ENCODE measurements at places on chromosomes 11 and 22.

DNA sequence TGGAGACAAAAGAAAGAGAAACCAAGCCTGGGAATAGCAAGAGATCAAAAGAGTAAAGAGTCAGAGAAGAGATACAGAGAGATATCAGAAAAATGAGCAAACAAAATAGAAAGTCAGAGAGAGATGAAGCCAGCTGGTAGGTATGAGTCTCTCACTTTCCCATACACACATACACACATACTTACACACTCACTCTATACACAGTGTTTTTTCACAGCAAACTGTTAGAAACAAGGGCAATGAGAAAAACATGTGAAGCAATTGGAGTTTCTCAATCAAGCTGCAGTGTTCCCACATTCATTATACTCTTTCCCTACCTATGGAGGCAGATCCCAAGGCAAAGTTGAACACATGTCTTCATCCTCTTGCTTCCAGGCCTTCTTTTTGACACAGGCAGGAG, 2.6 kb upstream of the NLRP10 start:
- no peaks in the 10 kb centered on the region for H3K36me3 ChIP-seq
- H3K27ac ChIP-seq = no peak overlapping the region
- DNase-seq = no peak
- H3K27me3 ChIP-seq = peaks cover 12% of the 10 kb centered on the region
- no peaks in the 10 kb centered on the region for H3K4me1 ChIP-seq
- H3K4me3 ChIP-seq = no peak overlapping the region

GRCh38 chr11:77250881-77251640, 50.4 kb downstream of the GDPD4 start:
- H3K4me3 ChIP-seq = no peak overlapping the region
- H3K27me3 ChIP-seq = peaks cover 4% of the 10 kb centered on the region
- H3K27ac ChIP-seq = no peak overlapping the region
- DNase-seq = no peak
- no peaks in the 10 kb centered on the region for H3K4me1 ChIP-seq

DNA sequence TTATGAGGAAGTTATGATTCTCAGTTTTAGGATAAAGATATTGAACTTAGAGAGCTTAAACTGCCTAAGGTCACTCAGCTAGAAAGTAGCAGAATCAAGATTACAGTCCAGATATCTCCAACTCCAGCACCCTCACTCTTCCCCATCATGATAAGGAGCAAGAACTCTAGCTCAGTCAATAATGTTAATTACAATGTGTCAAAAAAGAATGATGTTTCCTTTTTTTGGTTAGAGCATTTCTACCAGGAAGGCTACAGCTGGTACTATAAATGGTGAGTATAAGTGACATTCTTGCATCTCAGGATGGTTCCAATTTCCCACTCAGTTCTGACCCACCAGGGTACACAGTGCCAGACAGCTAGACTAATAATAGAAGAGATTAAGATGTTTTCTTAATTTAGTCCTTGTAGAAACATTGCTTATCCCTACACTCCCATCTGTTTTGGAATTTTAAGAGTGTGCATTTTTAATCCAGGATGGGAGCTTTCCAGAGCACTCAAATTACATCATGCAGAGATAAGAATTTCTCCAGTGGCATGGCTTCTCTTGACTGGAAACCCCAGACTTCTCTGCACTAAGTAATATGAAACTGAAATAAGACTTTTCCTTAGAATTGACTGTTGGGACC, 21.6 kb upstream of the BBOX1 start:
- no peaks in the 10 kb centered on the region for H3K4me1 ChIP-seq
- peaks cover 2% of the 10 kb centered on the region for H3K27me3 ChIP-seq
- no peaks in the 10 kb centered on the region for H3K36me3 ChIP-seq
- no peak overlapping the region for H3K4me3 ChIP-seq
- no peak overlapping the region for H3K27ac ChIP-seq

DNA sequence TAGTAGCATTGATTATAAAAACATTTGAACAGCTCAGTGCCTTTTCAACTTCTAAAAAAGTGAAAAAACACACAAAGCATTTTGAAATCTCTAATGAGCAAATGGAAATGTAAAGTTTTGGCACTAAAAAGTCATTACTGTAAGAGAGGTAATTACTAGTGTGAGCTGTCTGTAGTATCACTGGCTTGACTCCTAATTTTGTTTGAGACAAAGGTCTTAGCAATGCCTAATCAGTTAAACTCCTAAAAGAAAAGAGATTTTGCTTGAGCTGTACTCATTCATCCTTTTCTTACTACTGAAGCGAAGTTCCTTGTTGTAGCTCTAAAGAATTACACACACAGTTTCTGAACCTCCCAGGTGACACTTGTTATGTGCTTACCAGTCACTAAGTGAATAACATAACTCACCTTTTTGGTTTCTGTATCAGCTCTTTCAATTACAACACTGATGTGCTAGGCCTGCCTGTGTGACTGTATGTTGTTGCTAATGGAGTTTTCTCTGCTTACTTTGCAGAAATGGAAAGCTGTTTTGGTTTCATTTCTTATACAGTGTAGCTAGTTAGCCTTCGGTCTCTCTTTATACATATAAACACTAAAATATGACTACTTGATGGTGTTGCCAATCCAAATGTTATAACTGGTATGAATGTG, 924.4 kb upstream of the TENM4 start:
- H3K36me3 ChIP-seq = no peaks in the 10 kb centered on the region
- H3K27ac ChIP-seq = no peak overlapping the region
- no peaks in the 10 kb centered on the region for H3K4me1 ChIP-seq
- no peak for DNase-seq
- no peak overlapping the region for H3K4me3 ChIP-seq

DNA sequence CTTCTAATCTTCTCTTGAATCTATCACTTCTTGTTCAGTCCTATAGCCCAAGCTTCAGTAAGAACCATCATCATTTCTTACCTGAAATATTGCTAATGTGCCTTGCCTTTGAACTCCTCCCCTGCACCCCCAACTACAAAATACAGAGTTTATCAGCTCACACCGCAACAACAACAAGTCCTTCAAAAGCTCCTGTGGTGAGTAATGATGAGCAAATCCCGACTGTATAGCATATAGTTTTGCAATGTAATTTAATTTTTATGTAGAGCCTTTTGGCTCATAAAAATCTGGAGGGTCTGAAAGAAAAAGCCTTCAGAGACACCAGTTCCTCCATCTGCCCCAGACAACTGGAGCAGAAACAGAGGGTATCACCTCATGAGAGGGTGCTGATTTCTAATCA, 124.7 kb downstream of the ARHGAP32 start:
- H3K4me3 ChIP-seq = no peak overlapping the region
- no peaks in the 10 kb centered on the region for H3K27me3 ChIP-seq
- no peak overlapping the region for H3K27ac ChIP-seq
- H3K4me1 ChIP-seq = no peaks in the 10 kb centered on the region

GRCh38 chr11:67538306-67538705, 15.1 kb upstream of the CABP2 start:
- H3K27ac ChIP-seq = no peak overlapping the region
- no peak overlapping the region for H3K4me3 ChIP-seq
- H3K36me3 ChIP-seq = peaks cover 3% of the 10 kb centered on the region
- H3K27me3 ChIP-seq = peaks cover 6% of the 10 kb centered on the region
- DNase-seq = no peak

DNA sequence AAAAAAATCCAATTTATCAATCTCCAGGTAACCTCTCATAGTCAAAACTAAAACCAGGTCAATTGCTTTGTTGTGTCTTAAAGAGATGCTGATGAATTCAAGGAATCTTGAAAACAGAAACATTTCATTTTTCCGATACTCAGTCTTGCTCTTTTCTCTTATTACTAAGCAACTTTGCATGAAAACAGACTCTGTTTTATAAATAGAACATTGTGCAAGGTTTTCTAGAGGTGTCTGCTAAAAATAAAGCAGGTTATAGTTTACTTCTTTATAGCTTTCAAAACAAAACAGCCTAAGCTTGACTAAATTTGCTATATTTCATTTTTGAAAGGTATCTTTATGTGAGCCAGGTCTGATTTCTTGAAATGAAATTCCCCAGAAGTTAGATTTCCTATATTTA, 109.3 kb downstream of the ARL14EP start:
- H3K4me3 ChIP-seq = no peak overlapping the region
- no peak for DNase-seq
- H3K4me1 ChIP-seq = peaks cover 13% of the 10 kb centered on the region
- H3K36me3 ChIP-seq = no peaks in the 10 kb centered on the region
- H3K27me3 ChIP-seq = no peaks in the 10 kb centered on the region

DNA sequence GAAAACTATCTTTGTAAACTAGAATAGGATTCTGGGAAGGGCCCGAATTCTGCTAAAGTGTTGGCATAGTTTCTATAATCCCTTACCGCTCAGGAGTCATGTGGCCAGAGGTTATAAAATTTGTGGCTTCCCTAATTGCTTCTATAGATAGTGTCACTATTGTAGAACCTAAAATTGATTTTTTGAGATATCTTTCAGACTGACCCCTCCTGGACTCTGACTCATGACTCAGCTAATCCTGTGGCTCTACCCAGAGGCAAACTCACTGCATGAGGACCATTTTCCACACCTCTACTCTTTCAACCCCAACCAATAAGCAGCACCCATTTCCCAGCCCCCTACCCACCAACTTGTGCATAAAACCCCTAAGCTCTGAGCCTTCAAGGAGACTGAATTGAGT, 61.8 kb upstream of the PRSS23 start:
- H3K27ac ChIP-seq = no peak overlapping the region
- no peak overlapping the region for H3K4me3 ChIP-seq
- DNase-seq = no peak
- H3K4me1 ChIP-seq = no peaks in the 10 kb centered on the region
- no peaks in the 10 kb centered on the region for H3K36me3 ChIP-seq
- no peaks in the 10 kb centered on the region for H3K27me3 ChIP-seq

- H3K27me3 ChIP-seq = no peaks in the 10 kb centered on the region
- no peak overlapping the region for H3K4me3 ChIP-seq
- H3K36me3 ChIP-seq = peaks cover 56% of the 10 kb centered on the region
- peak overlapping the region; percentile 30 for H3K27ac ChIP-seq
Measured at GRCh38 chr11:75280770-75281468, 40.3 kb downstream of the TPBGL start.

GRCh38 chr11:102361086-102362031, 14.3 kb downstream of the BIRC2 start:
- peaks cover 41% of the 10 kb centered on the region for H3K36me3 ChIP-seq
- no peak overlapping the region for H3K27ac ChIP-seq
- H3K27me3 ChIP-seq = peaks cover 5% of the 10 kb centered on the region
- H3K4me1 ChIP-seq = peaks cover 48% of the 10 kb centered on the region
- DNase-seq = no peak

GRCh38 chr11:44263738-44264437, 46.1 kb downstream of the ALX4 start:
- peaks cover 8% of the 10 kb centered on the region for H3K27me3 ChIP-seq
- H3K27ac ChIP-seq = no peak overlapping the region
- H3K4me3 ChIP-seq = no peak overlapping the region
- peaks cover 10% of the 10 kb centered on the region for H3K4me1 ChIP-seq

- no peak overlapping the region for H3K27ac ChIP-seq
- peak overlapping the region; percentile 87 for H3K4me3 ChIP-seq
- peaks cover 6% of the 10 kb centered on the region for H3K36me3 ChIP-seq
- H3K27me3 ChIP-seq = peaks cover 4% of the 10 kb centered on the region
Measured at GRCh38 chr11:108122166-108122628, 830 bp downstream of the ACAT1 start.

DNA sequence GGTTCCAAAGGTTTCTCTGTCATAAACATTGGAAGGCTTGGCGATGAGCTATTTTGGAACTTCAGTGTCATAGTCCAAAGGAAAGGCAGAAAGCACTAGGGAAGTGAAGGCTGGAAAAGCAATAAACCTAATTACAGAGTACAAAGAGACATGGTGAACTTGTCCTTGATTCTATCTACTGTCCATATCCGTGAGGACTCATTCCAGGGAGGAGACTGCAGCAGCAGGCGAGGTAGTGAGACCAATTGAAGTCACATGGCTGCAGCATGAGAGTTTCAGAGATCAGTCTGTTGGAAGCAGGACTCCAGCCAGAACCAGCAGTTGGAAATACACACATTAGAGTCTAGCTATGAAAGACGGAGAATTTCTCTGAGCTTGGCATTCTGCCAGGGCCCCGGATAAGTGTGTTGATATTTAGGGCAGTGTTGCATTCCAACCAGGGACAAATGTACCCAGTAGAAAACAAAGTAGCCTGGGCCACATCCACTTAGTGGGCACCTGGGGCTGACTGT, 54.1 kb upstream of the ARHGAP42 start:
- no peak overlapping the region for H3K27ac ChIP-seq
- no peaks in the 10 kb centered on the region for H3K4me1 ChIP-seq
- peaks cover 5% of the 10 kb centered on the region for H3K27me3 ChIP-seq
- no peaks in the 10 kb centered on the region for H3K36me3 ChIP-seq

DNA sequence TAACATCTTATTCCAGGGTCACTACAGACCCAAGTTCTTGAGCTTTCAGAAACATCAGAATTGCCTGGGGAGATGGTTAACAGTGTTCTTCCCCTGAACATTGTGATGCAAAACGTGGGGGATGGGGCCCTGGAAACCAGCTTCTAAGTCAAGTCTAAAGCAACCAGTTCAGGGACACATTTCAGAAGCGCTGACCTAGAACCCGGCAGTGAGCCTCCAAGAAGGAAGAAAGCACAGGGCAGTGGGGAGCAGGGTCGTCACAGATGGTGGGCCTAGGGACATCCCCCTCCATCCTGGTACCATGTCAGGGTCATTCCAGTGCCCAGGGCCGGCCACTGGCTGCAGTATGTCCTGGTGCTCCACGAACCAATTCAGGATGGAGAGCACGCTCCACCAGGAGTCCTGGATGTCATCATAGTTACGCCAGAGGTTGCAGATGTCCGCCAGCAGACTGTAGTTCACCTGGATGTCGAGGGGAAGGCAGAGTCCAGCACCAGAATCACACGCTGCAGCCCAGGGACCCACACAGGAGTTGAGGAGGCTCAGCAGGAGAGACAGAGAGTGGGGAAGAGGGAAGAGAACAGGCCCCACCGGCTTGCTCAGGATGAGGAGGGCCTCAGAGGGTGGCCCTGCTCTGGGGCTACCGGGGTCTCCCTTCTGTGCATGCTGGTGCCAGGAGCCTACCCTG, 5.0 kb downstream of the NAGA start:
- DNase-seq = no peak
- H3K27me3 ChIP-seq = no peaks in the 10 kb centered on the region
- H3K4me3 ChIP-seq = no peak overlapping the region

- DNase-seq = no peak
- H3K4me1 ChIP-seq = no peaks in the 10 kb centered on the region
- H3K4me3 ChIP-seq = no peak overlapping the region
- peaks cover 1% of the 10 kb centered on the region for H3K27me3 ChIP-seq
- H3K36me3 ChIP-seq = no peaks in the 10 kb centered on the region
Measured at GRCh38 chr11:7473717-7474116, 11.6 kb upstream of the OLFML1 start.

DNA sequence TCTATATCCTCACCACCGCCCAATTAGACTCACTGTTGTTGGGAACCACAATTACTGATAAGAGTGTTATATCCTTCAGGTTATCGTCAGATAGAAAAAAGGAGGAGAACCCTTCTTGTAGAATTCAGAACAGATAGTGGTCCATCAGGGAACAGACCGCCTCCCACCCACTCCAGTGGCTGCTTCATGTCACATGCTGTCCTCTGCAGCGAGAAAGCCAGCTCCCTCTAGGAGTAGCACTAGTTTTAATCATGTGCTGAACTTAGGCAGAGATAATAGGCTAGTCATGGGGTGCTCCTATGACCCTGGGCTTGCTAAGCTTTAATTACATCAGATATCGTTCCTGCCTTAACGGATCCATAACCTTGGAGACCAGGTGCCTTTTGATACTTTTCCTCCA, 51.5 kb upstream of the RAB1B start:
- no peaks in the 10 kb centered on the region for H3K27me3 ChIP-seq
- H3K4me1 ChIP-seq = peaks cover 7% of the 10 kb centered on the region
- H3K36me3 ChIP-seq = peaks cover 42% of the 10 kb centered on the region
- no peak for DNase-seq
- no peak overlapping the region for H3K27ac ChIP-seq
